ENCODE measurements at places on chromosomes 1 and 21.

- DNase-seq, result no peak
Observed at GRCh38 chr1:47722909-47723580, 274.1 kb downstream of the TRABD2B start.

DNA sequence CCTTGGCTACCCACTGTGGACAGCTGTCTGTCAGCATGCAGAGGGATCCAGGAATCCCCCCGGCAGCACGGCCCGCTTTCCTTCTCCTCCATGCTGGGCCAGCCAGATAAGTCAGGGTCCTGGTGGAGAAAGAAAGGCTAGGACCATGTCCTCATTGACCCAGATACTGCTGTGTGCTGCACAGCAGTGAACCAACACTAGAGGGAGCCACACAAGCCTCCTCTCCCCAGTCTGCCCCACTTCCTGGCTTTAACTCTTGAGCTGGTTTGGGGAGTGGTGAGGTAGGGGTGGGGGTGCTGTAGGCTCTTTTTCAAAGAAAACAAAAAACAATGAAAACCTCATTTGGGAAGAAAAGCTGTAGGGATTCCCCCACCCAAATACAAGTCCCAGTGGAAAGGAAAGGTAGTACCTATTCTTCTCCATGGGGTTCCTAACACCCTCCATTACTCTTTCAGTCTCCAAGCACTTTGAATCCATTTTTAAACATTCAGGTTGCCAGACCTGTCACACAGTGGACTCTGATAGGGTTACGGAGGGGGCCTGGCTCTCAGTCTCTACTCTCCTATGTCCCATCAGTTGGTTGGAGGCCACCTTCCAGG is 84.9 kb upstream of the CD1D start:
- DNase-seq, result no peak

GRCh38 chr1:151972542-151973248 is 21.0 kb downstream of the S100A10 start:
- DNase-seq, result no peak

DNA sequence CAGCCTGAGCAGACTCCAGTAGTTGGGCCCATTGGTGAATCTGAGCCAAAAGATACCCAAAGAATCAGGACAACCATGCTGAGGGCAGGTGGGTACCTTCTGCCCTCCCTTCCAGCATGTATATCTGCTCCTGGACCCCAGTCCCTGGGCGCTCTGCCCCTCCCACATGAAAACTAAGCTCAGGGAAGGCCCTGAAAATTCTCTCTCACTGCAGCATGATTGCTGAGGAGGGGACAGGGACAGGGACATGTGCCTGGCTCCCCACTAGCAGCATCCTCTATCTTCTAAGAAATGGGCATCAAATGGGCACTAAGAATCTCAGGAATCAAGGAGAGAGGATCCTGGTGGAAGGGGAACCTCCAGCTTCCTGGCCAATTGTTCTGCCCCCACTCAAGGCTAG is 446.0 kb downstream of the MATN1 start:
- no peak for DNase-seq

DNA sequence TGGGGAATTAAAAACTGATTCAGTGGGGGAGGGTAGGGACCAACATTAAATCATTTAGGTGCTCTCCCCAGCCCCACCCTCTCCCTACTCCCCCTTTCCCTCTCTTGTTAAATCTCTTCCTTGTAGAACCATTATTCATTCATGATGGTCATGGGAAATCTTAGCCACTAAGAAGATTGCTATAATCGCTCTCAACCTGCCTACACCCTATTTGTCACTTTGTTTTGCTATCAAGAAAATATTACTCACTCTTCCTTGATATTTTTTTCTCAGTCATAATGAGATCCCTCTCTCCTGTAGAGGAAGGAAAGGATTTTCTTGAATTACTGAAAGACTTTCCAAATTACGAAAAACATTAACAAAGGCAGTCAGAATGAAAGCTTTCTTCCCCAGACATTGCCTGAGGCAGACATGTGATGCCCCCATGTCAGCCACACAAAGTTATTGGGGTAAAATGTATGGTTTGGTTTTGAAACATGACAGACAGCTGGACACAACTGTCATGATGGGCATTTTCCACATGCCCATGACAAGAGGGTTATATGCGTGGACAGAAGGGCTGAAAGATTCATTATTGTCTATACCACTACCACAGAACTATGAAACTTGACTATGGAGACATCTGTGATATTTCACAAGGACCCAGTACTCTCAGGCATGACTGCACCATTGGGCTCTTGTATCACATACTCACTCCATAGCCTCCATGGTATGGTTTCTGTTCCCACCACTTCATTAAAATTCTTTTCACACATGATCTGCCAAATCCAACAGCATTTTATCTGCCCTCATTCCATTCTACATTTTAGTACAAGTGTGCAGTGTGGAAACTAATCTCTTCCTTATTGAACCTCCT is 420.1 kb downstream of the DISC1 start:
- DNase-seq, result no peak

DNA sequence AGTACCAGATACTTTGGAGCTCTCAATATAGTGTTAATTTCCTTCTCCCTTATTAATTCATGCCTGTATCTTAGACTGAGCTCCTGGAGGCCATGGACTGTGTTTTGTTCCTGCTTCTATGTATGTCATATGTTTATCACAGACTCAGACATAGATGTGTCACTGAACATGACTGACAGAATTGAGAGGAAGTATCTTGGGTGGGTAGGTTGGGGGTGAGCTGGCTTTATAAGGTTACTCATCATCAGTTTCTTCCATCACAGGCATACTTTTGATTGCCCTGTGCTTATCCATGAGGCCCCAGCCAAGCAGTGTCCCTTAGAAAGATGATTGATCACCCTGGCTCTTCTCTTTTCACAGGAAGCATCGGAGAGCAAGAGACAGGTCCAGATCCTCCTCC is 5.6 kb upstream of the SH3D21 start:
- no peak for DNase-seq

DNA sequence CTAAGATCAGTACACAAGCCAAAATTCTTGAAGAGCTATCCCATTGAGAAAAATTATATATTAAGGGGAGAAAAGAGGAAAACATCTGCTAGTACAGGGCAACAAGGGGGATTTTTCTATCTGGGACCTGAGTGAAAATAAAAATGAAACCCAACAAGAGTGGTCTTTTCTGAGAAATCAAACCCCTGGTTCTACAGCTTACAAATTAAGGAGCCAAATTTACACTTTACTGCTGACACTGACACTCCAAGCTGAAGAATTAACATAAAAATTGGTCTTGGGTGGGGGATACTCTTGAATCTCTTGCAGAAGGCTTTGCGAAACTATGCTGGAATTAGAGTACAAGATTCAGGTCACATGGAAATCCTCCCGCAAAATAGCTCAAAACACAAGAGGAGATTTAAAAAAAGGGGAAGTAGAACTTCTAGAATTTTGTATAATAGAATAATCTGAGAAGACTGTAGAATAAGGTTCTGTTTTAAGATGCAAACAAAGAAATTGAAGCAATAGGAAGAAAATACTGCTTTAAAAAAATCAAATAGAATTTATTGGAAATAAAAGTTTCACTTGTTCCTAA is 32.1 kb upstream of the HSPA13 start:
- no peak for DNase-seq

DNA sequence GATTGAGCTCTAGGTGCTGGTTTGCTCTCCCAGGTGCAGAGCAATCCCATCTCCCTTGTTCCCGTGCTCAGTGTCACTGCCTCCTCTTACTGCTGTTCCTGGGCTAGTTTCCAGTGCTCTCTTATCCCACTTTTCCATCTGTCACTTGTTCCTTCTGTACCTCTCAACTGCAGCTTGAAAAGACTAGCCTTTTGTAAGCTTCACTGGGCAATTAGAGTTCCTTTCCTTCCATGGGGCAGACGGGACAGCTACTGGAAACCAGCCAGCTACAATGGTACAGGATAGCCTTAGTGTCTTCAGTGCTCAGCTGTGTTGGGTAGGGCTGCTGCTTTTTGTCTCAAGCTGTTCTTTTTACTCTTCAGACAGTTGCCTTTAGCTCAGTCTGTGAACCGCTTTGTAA is 31.6 kb downstream of the AGT start:
- DNase-seq, result no peak

- no peak for DNase-seq
Observed at GRCh38 chr1:26346274-26347033, 7.5 kb downstream of the CRYBG2 start.

- no peak for DNase-seq
Observed at GRCh38 chr1:93969371-93969770, 60.1 kb upstream of the GCLM start.

- DNase-seq, result no peak
Observed at GRCh38 chr1:2299131-2299627, 71.1 kb downstream of the SKI start.
